Muscle of leg (tissue), 16 donors: ENCODE measurements at places on chromosomes 1 and 21. TPM values are rescaled to one million over a fixed set of nuclear protein-coding genes. Genes with fewer than 3 reads are reported as not detected.
A peak's percentile ranks its signal among the peaks of the same experiment; 100 is the strongest.

DNA sequence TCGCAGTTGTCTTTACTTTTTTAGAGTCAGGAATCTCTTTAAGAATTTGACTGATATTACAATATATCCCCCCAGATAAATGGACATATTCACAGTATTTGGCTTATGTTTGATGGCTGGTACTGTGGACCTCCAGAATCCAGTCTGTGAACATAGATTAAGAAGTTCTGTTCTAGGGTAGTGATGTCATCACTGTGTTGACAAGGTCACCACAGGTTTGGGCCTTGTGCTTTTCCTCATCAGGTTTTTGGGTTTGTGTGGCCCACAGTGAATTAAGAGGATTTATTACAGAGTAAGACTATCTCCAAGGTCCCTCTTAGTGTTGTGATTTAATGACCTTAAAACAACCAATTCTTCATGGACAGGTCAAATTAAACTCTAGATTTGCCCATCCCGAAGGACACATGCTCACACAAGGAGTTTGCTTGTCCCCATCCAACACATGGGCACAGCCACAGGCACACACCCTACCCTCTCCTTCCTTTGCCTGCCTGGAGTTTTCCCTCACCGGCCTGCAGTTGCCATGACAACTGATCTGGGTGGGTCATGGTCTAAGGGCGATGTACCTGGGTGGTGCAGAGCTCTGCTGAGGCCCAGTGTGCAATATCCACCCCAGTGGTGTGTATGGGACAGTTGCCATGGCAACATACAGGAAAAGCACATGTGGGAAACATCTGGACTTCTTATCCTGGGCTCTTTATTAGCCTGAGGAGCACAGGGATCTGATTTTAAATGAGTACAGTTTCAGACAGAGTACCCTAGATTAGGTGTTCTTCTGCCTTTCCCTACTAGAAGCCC, 98.6 kb downstream of the NAV1 start:
- DNase-seq = peak; percentile 78

GRCh38 chr1:113456967-113457366, 66.7 kb downstream of the MAGI3 start:
- DNase-seq = peak; percentile 64

DNA sequence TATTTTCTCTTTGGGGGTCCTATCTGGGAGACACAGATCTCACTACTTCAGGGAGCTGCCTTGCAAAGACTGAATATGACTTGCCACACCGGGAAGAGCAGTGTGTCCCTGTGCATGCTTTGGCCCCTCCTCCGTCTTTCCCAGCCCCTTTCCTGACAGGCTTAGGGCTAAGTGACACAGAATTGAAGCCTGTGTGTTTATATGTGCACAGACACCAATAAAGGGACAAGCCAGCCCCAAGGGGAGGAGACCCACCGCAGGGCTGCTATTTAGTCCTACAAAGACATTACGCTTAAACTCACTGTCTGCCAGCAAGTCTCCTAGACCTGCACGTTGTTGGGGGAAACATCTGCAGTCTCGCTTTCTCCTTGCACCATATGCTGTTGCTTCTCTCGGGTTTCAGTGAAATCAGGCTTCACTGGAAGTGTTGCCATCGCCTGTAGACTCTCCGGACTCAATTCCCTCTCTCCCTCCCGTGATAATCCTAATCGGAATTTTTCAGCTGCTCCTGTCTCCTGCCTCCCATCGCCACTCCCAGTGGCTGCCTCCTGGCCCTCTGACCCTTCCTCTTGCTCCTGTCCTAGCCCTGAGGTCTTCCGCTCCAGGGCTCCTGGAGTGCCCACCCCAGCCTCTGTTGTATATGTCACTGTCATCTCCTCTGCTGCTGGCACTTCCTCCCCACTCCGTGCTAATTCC, 58.5 kb upstream of the LRRC53 start:
- DNase-seq = peak; percentile 13

- DNase-seq = no peak
Observed at GRCh38 chr1:156584813-156585212, 5.3 kb downstream of the TTC24 start.

GRCh38 chr1:93992190-93992589, 83.0 kb upstream of the GCLM start:
- DNase-seq = no peak

DNA sequence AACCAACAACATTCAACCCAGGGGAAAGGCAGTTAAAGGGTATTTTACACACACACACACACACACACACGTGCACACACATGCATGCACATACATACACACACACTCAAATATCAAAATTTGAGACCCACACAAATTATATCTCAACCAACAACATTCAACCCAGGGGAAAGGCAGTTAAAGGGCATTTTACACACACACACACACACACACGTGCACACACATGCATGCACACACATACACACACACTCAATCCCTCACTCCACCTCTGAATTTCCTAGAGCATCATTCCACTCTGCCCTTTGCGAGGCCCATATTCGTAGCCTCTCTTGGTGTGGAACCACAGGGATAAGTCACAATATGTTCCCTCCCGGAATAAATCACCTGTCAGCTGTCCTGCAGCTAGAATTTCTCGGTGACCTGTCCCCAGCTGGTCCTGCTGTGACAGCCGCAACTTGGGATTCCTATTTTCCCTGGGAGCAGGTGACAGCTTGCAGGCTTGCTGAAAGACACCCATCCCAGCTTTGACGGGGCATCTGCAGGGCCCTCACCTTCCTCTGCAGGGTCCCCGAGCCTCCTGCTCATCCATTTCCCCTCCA, 122.7 kb downstream of the PSMG1 start:
- no peak for DNase-seq

GRCh38 chr1:68959461-68960030, 462.7 kb upstream of the DEPDC1 start:
- DNase-seq = no peak

Gene AGBL4
- 0.17 TPM for polyA plus RNA-seq
